ENCODE measurements at places on chromosomes 7 and 10.

DNA sequence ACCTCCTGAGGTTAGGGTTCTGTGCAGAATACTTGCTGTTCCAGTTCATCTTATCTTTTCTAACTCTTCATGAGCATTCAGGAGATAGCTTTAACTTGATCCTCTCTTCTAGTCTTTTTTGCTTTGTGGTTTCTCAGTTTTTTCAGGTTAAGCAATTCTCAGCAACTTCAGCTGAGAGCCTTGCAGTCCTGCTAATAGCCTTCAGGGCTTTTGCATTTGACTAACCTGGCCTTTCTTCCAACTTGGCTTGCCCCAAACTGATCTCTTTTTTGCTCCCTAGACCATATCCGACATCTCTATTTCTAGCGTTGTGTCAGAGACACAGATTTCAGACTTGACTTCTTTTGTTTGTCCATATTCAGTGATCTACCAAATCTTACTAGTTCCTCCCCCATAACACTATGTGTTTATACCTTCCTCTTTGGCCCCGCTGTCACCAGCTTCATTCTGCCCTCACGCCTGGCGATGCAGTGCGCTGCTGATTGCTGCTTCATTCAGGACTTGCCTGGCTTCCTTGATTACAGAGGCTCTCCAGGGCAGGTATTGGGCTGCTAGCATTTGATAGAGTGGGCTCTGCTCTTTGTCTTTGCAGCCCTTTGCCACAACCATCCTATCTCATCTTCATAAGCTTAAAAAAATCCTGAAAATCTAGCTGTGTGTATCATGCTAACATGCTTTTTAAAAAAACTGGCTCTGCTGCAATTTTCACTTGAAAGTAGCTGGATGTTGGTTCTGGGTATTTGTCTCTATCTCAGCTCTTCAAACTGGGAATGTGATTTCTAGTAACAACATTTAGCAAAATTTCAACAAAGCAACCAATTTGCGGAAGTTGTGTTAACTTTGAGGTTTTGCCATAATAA, 9.6 kb downstream of the CUL1 start:
- no peak overlapping the region for H3K4me3 ChIP-seq
- DNase-seq = no peak
- no peaks in the 10 kb centered on the region for H3K27me3 ChIP-seq
- H3K4me1 ChIP-seq = peaks cover 75% of the 10 kb centered on the region

- no peaks in the 10 kb centered on the region for H3K36me3 ChIP-seq
- H3K4me3 ChIP-seq = no peak overlapping the region
- no peaks in the 10 kb centered on the region for H3K27me3 ChIP-seq
- DNase-seq = no peak
- H3K4me1 ChIP-seq = peaks cover 18% of the 10 kb centered on the region
Measured at GRCh38 chr7:55124989-55125875, 106.4 kb downstream of the EGFR start.

DNA sequence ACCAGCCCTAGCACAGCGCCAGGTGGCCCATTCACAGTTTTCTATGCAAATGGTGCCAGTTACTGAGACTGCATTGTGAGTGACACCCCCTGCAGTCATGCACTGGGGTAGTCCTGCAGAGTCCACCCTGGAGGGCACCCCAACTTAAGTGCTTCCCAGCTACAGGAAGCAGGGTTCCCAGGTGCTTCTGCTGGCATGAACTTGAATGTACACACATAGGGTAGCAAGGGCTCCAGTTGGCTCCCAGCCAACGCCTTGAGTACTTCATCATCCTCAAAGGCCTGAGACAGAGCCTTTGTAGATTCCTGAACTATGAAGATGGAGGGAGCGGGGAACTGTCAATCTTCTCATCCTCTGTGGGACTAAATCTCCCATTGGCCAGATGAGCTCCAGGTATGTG, 11.5 kb upstream of the NPFFR1 start:
- H3K36me3 ChIP-seq = 0 out of 2 replicates have a peak, but pooled peaks cover 3% of the 10 kb centered on the region
- no peak for DNase-seq
- no peak overlapping the region for H3K27ac ChIP-seq
- peaks cover 8% of the 10 kb centered on the region for H3K4me1 ChIP-seq

- peaks cover 74% of the 10 kb centered on the region for H3K4me1 ChIP-seq
- peak within 1 kb of the TSS; percentile 84 for H3K4me3 ChIP-seq
- H3K27ac ChIP-seq = no peak within 1 kb of the TSS
- DNase-seq = no peak
Measured at GRCh38 chr7:41702635-41703371, at the start of gene INHBA. TSS of gene INHBA (minus strand) at chr7:41703090. CDS start at chr7:41700374, 2,716 bp downstream.

GRCh38 chr7:7183061-7183837, 905 bp downstream of the C1GALT1 start:
- H3K36me3 ChIP-seq = peaks cover 6% of the 10 kb centered on the region
- peaks cover 16% of the 10 kb centered on the region for H3K4me1 ChIP-seq
- DNase-seq = peak; percentile 56
- peak overlapping the region; percentile 75 for H3K27ac ChIP-seq

DNA sequence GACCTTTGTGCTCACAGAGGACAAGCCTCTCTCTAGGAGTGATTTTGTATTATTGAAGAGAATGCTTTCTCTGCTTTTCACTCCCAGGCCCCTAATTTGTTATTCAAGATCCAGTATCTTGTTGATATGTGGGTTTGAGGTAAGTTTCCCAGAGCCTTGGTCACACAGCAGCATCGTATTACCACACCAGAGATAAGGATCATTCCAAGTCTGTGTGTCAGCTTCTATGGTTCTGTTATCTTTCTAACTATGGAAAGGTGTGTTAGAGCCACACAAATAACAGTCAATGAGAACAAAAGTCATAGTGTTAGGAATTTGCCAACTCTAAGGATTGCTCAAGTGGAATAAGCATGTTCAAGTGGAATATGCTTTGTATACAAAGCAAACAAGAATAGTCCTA, 1208.3 kb downstream of the GATA3 start:
- no peaks in the 10 kb centered on the region for H3K4me1 ChIP-seq
- H3K27ac ChIP-seq = no peak overlapping the region
- no peak overlapping the region for H3K4me3 ChIP-seq

- no peak for DNase-seq
- no peaks in the 10 kb centered on the region for H3K36me3 ChIP-seq
- H3K27me3 ChIP-seq = no peaks in the 10 kb centered on the region
- H3K27ac ChIP-seq = no peak overlapping the region
- peaks cover 17% of the 10 kb centered on the region for H3K4me1 ChIP-seq
Measured at GRCh38 chr10:55870186-55870585, 490.9 kb downstream of the ZWINT start.

- no peaks in the 10 kb centered on the region for H3K4me1 ChIP-seq
- H3K27me3 ChIP-seq = no peaks in the 10 kb centered on the region
- H3K27ac ChIP-seq = no peak overlapping the region
- no peak for DNase-seq
- H3K36me3 ChIP-seq = no peaks in the 10 kb centered on the region
Measured at GRCh38 chr10:19658622-19659233, 157.5 kb upstream of the PLXDC2 start.

- no peak overlapping the region for H3K27ac ChIP-seq
- no peak for DNase-seq
- no peaks in the 10 kb centered on the region for H3K36me3 ChIP-seq
- no peak overlapping the region for H3K4me3 ChIP-seq
- no peaks in the 10 kb centered on the region for H3K27me3 ChIP-seq
Measured at GRCh38 chr10:88270871-88271713, 312.0 kb downstream of the RNLS start.

DNA sequence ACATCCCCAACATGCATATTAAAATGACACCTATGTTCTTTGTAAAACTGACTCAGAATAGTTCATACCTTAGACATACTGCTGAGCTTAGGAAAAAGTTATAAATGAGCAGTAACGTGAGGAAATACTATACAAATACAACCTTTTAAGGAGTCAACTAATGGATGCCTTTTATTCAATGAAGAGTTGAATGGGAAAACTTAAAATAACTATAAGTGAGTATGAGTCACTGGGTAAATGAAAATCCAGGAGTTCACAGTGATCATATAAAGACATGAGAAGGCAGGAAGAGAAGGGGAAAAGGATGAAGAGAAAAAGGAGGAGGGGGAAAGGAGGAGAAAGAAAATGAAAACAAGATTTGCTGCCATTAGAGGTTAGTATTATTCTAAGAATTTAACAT, 157.8 kb upstream of the PCDH15 start:
- H3K27me3 ChIP-seq = no peaks in the 10 kb centered on the region
- no peak overlapping the region for H3K27ac ChIP-seq
- peaks cover 7% of the 10 kb centered on the region for H3K36me3 ChIP-seq

DNA sequence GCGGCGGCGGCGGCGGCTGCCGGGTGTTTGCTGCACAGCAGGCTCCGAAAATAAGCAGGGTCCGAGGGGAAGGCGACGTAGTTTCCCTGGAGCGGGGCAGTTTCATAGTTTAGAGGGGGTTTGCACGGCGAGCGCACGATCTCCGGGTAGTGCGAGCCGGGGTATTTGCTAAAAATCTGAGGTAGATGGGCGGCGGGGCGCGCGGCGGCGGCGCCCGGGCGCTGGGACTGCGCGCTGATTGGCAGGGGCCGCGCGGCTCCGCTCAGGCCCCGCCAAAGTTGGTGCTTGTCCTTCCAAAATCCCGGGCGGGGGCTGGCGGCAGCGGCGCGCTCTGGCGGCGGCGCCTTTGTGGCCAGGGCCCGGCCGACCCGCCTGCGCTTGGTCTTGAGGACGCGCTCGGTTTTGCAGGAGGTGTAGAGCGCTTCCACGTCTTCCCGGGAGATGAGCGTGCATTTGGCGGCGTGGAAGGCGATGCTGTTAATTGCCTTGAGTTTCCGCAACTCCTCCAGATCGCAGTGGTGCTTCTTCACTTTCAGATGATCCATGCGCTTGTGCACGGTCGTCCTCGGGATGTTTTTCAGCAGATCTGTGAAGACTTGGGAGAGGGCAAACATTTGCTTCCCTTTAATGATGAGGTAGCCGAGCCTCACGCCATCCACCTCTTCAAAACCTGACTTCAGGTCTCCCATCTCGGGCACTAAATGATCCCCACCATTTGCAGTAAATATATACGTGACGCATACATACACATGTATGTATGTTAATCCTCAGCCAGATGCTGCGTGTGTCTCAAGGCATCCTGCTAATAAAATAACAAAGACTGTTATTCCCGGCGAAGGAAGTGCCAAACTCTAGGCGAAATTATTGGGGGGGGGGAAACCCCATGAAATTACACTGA, 8.1 kb downstream of the SKIDA1 start:
- DNase-seq = peak; percentile 83
- peaks cover 32% of the 10 kb centered on the region for H3K27me3 ChIP-seq
- peak overlapping the region; percentile 88 for H3K4me3 ChIP-seq
- H3K4me1 ChIP-seq = peaks cover 76% of the 10 kb centered on the region
- peak overlapping the region; percentile 92 for H3K27ac ChIP-seq

DNA sequence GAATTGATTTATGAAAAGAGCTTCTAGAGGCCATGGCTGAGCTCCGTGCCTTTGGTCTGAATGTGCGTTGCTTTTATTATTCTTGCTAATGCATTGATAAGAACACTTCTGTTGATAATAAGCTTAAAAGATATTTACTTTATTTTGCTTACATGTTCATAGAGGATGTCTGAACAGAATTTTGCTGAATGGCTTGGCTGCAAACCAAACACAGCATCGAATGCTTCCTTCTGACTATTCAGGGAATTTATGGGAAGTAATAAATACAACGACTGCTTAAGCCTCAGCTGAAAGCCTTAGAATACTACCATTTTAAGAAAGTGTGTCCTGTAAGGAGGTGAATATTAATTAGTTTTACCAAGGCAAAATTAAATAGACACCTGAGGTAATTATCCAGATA, 643.5 kb upstream of the POT1 start:
- H3K4me3 ChIP-seq = no peak overlapping the region
- DNase-seq = no peak
- H3K27me3 ChIP-seq = no peaks in the 10 kb centered on the region
- no peak overlapping the region for H3K27ac ChIP-seq

DNA sequence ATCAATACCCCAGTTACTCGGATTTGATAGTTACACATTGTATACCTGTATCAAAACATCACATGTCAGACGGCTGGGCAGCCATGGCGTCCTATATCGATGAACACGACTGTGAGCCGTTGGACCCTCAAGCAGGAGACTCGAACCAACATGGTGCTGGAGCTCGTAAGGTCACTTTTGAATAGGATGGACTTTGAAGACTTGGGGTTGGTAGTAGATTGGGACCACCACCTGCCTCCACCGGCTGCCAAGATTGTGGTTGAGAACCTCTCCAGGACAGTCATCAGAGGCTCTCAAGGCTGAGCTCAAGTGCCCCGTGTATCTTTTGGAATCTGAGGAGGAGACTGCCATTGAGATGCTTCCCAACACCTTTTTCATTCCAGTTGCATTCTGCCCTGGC, 1.9 kb upstream of the RINT1 start:
- no peak overlapping the region for H3K4me3 ChIP-seq
- no peak overlapping the region for H3K27ac ChIP-seq
- peaks cover 2% of the 10 kb centered on the region for H3K27me3 ChIP-seq

GRCh38 chr7:83876593-83876992, 227.7 kb upstream of the SEMA3E start:
- no peak for DNase-seq
- no peaks in the 10 kb centered on the region for H3K36me3 ChIP-seq
- H3K4me1 ChIP-seq = no peaks in the 10 kb centered on the region
- no peaks in the 10 kb centered on the region for H3K27me3 ChIP-seq

Measured in WTC11 (cell line).